ENCODE measurements at places on chromosomes 4 and X. TPM values are rescaled to one million over a fixed set of nuclear protein-coding genes. Genes with fewer than 3 reads are reported as not detected.

DGAT2L6 gene
- total RNA-seq = not detected

- no peak for DNase-seq
Measured at GRCh38 chrX:11397680-11398079, 104.5 kb downstream of the AMELX start.

DNA sequence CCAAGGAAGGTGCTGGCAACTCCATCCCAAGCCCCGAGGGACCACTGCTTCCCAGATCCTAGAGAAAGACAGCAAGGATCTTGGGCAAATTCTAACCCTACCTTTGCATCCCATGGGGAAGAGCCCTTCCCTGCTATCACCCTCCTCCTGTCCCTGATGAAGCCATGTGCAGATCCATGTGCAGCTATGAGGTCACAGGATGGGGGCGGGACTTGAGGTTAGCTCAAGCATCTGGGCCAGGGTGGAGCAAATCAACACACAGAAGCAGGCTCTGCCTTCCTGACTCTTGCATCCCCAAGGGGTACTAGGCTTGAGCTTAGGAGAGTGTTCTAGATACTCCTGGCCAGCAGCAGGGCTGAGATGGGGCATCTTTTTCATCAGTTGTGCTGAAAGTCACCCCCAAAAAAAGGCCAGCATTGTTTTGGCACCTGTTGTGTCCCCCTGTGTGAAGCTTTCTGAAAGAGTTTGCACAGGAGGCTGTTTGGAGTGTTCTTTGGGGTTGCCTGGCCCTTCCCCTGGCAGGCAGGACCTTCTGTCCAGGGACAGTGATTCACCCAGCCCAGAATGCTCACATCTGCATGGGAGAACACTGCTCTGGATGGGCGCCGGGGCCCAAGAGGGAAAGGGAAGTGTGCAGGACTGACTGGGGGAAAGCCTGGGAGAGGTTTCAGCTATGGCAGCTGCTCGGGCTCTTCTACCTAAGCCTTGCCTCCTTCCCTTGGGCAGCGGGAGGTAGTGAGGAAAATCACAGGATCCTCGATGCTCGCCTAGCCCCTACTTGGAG, 50.8 kb downstream of the PRPS1 start:
- peak; percentile 10 for DNase-seq

- no peak for DNase-seq
Measured at GRCh38 chr4:1604706-1605205, 79.4 kb downstream of the FAM53A start.

Measured in SJSA1 (cell line).